ENCODE measurements at places on chromosomes 16 and 17. TPM values are rescaled to one million over a fixed set of nuclear protein-coding genes. Genes with fewer than 3 reads are reported as not detected.

The FAM83G gene
- total RNA-seq: 44.8 TPM

The SEZ6 gene
- total RNA-seq: not detected

The PRSS8 gene
- 33.0 TPM for total RNA-seq

The SF3B3 gene
- total RNA-seq: 74.5 TPM

The TMEM88 gene
- total RNA-seq: 0.96 TPM

The IL21R gene
- 0.21 TPM for total RNA-seq

The WDR81 gene
- 24.6 TPM for total RNA-seq

The CRYM gene
- 0.64 TPM for total RNA-seq

The CHST5 gene
- not detected for total RNA-seq

The ALOX12B gene
- total RNA-seq: 1.2 TPM

The PDILT gene
- total RNA-seq: not detected

The LPCAT2 gene
- total RNA-seq: 18.5 TPM

The SPNS3 gene
- not detected for total RNA-seq

The CYBC1 gene
- 54.1 TPM for total RNA-seq

The CHST4 gene
- not detected for total RNA-seq

The NHERF2 gene
- total RNA-seq: 12.8 TPM

The ZNF652 gene
- total RNA-seq: 6.7 TPM

The TMEM114 gene
- total RNA-seq: not detected

The ZSWIM7 gene
- total RNA-seq: 18.5 TPM

The ADPRM gene
- total RNA-seq: 16.2 TPM

The ZP2 gene
- not detected for total RNA-seq

The IRX5 gene
- 2.7 TPM for total RNA-seq
